ENCODE measurements at places on chromosomes 12 and 14. TPM values are rescaled to one million over a fixed set of nuclear protein-coding genes. Genes with fewer than 3 reads are reported as not detected.

Gene TAS2R13
- polyA plus RNA-seq, result not detected

Gene CCDC177
- polyA plus RNA-seq, result not detected

Gene SYT1
- 1.6 TPM for polyA plus RNA-seq

Gene BCL11B
- polyA plus RNA-seq, result 0.38 TPM

Gene C1QL4
- not detected for polyA plus RNA-seq

Data from IgD-negative memory B cell (primary cell).